ENCODE measurements at places on chromosomes 12 and 14. TPM values are rescaled to one million over a fixed set of nuclear protein-coding genes. Genes with fewer than 3 reads are reported as not detected.

Gene WDHD1
- 0.94 TPM for total RNA-seq

Gene A2M
- 683 TPM for total RNA-seq

GRCh38 chr14:96368534-96368933 lies 5.2 kb downstream of the GSKIP start:
- DNase-seq, result no peak

- no peak for DNase-seq
These were observed 41.6 kb downstream of the ITPR2 start for GRCh38 chr12:26791301-26791791.

Gene IFNG
- not detected for total RNA-seq
